ENCODE measurements at places on chromosomes 6 and 20.

DNA sequence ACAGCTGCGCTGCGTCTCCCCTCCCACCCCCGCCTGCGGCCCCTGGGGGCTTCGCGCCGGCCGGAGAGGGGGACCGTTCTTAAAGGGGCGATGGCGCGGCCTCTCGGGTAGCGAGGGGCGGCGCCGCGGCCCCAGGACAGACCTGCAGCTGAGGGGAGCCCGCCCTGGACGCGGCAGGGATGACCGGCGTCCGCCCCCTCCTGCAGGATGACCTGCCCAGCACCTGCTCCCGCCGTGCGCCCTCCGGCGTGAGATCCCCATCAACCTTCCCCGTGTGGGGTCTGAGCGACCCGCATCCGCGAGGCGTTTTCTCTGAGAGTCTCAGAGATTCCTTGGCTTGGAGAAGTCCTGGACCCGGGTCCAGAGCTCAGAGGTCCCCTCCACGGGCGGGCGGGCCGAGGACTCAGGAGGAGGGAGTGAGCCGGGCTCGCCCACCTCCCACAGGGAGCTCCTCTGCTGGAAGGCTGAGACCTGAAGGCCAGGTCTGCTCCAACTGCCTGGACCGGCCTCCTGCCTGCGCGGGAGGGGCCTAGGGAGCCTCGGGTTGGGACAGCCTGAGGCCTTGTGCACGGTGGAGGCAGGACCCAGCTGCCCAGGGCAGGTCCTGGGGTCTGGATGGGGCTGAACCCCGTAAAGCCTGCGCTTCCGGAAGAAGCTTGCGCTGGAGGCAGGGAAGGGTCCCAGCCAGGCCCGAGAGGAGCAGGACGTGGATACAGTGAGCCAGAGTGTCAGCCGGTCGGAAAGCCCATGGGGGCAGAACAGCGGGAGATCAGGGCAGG lies 532 bp upstream of the NKAIN4 start:
- H3K27me3 ChIP-seq, result peaks cover 37% of the 10 kb centered on the region
- no peak overlapping the region for H3K27ac ChIP-seq
- no peaks in the 10 kb centered on the region for H3K36me3 ChIP-seq
- no peaks in the 10 kb centered on the region for H3K4me1 ChIP-seq
- H3K4me3 ChIP-seq, result no peak overlapping the region

DNA sequence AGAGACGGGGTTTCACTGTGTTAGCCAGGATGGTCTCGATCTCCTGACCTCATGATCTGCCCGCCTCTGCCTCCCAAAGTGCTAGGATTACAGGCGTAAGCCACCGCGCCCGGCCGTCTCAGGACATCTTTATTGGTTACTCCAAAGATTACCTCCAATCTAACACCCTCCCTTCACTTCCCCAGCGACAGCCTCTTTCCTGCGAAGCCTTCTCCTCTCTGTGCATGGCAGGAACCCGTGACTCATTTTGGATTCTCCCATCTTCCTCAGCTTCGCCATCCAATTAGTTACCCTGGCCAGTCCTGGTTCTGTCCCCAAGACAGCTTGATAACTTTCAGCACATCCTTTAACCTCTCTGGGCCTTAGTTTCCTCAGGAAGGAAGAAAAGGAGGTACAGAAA lies 51.3 kb upstream of the TOX2 start:
- H3K27ac ChIP-seq, result no peak overlapping the region
- H3K4me3 ChIP-seq, result no peak overlapping the region
- H3K27me3 ChIP-seq, result peaks cover 2% of the 10 kb centered on the region
- no peak for DNase-seq
- H3K36me3 ChIP-seq, result no peaks in the 10 kb centered on the region

DNA sequence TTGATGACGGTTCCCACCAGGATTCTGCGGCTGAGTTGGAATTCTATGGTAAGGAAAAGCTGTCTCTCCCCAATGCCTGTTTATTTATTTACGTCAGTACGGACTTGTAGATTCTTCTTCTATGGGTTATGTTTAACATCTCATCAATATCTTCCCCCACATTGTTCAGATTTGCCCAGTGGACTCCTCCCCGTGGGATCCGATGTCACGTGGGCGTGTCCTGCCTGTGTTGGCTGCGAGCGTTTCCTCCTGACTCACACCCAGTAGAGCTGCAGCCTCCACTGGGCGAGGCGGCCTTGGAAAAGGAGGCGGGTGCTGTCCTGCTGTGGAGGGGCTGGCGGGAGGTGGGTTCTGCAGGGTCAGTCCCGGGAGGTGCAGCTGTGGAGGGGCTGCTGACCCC lies 46.8 kb upstream of the SLCO4A1 start:
- DNase-seq, result no peak
- H3K27ac ChIP-seq, result no peak overlapping the region
- no peak overlapping the region for H3K4me3 ChIP-seq
- H3K27me3 ChIP-seq, result peaks cover 35% of the 10 kb centered on the region
- no peaks in the 10 kb centered on the region for H3K36me3 ChIP-seq
- peaks cover 12% of the 10 kb centered on the region for H3K4me1 ChIP-seq

DNA sequence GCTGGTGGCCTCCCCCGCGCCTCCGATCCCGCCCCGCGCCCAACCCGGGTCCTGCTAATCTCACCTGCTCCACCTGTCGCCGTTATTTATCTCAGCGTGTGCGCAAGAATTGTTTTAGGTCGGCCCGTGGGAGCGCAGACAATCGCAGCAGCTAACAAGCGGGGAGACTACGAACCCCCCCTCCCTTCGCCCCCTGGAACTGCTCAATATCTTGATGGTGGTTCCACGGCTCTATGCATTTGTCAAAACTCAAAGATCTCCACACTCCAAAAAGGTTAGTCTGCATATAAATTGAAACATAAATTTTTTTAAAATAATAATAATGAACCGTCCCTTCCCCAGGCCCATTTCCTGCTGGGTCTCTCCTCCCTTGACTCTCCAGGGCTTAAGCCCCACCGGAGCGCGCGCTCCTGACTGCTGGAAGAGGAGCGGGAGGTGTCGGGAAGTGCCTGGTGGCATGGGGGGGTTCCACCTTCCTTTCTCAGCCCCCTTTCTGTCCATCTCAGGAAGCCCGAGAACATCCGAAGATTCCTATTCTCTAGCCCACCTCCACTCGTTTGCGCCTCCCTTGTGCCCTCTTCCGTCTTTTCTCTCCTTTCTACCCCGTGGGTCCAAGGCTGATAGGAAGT lies 1.6 kb upstream of the MDGA1 start:
- H3K27ac ChIP-seq, result no peak overlapping the region
- H3K36me3 ChIP-seq, result no peaks in the 10 kb centered on the region
- DNase-seq, result peak; percentile 44
- H3K27me3 ChIP-seq, result peaks cover 66% of the 10 kb centered on the region
- peaks cover 26% of the 10 kb centered on the region for H3K4me1 ChIP-seq

DNA sequence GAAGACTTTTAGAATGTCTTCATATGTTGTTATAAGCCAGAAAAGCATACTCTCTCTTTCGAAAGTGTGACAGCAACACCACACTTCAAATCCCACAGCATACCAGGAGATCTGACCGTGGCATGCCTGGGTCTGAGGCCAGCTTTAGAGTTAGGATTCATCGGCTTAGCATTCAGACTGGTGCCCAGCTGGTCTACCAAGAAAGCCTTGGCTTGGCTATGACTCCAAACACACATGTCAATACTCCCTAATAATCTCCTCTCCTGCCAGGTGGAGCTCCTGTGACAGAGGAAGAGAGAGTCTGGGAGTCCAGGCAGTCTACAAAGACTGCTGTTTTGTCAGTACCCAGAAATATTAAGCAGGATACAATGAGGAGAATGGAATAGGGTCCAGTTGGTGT lies 77.1 kb upstream of the MAN1A1 start:
- H3K4me3 ChIP-seq, result no peak overlapping the region
- H3K36me3 ChIP-seq, result no peaks in the 10 kb centered on the region
- H3K27me3 ChIP-seq, result no peaks in the 10 kb centered on the region
- no peaks in the 10 kb centered on the region for H3K4me1 ChIP-seq
- DNase-seq, result no peak

- peaks cover 7% of the 10 kb centered on the region for H3K4me1 ChIP-seq
- DNase-seq, result no peak
- H3K36me3 ChIP-seq, result peaks cover 13% of the 10 kb centered on the region
- H3K27ac ChIP-seq, result no peak overlapping the region
- no peaks in the 10 kb centered on the region for H3K27me3 ChIP-seq
Measured at GRCh38 chr6:106037060-106037459, 49.1 kb upstream of the PRDM1 start.

DNA sequence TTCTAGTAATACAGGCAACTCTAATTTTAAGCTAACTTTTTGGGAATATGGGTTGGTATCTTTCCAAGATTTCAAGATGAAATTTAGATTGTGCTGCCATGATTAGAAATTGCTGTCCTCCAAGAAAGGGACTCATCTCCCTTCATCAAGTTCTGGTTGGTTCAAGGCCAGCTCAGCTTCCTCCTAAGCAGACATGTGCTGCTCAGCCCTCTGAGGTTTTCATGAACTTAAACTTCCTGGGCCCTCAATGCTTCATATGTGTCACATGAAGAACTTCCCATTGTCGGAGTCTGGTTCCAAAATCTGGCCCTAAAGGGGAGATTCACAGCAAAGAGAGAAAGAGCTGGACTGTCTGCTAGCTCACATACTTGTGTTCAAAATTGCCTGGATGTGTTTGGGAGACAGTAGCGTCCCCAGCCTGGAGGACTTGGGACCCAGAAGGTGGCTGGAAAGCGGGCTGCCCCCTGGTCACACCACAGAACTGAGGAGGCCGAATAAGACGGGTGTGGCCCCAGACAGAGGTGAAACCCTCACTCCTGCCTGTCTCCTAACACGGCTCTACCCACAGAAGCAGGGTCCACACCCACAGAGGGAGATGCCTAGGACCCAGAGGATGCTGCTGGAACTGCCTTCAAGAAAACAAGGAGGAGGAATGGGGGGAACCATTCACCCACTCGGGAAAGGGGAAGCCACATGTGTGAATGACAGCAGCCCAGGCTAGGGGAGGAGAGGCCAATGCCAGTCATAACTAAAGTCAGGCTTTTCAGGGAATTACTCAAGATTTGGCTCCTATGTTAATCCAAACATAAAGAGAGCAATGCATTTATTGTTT lies 54.3 kb upstream of the GPR31 start:
- H3K27me3 ChIP-seq, result peaks cover under 1% of the 10 kb centered on the region
- no peak for DNase-seq
- no peaks in the 10 kb centered on the region for H3K36me3 ChIP-seq
- no peak overlapping the region for H3K27ac ChIP-seq
- no peak overlapping the region for H3K4me3 ChIP-seq

DNA sequence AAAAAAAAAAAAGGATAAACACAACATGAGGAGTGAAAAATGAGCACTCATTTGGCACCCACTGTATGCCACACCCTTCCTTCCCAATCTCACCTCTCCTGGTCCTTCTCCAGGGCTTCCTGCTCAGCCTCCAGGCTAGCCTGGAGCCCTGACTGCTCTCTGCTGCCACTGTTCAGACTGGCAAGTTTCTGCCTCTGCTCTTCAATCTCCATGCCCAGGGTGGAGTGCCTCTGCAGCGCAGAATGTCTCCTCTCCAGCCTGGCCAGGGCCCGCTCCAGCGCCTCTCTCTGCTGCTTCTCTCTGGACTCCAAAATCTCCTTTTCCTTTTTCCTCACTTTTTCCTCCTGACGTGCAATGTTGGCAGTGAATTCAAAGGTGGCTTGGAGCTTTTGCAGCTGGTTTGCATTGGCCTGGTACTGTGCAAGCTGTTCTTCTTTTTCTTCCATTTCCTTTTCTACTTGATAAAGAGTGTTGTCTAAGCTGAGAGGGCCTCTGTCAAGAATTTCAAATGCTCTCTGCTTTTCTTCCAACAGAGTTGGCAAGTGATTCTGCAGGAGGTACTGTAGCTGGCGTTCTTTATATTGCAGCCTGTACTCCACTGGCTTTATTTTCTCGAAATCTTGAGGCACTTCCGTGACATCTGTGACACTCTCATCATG lies 194.4 kb downstream of the KIF16B start:
- no peak for DNase-seq
- H3K4me1 ChIP-seq, result no peaks in the 10 kb centered on the region
- peaks cover 6% of the 10 kb centered on the region for H3K36me3 ChIP-seq

DNA sequence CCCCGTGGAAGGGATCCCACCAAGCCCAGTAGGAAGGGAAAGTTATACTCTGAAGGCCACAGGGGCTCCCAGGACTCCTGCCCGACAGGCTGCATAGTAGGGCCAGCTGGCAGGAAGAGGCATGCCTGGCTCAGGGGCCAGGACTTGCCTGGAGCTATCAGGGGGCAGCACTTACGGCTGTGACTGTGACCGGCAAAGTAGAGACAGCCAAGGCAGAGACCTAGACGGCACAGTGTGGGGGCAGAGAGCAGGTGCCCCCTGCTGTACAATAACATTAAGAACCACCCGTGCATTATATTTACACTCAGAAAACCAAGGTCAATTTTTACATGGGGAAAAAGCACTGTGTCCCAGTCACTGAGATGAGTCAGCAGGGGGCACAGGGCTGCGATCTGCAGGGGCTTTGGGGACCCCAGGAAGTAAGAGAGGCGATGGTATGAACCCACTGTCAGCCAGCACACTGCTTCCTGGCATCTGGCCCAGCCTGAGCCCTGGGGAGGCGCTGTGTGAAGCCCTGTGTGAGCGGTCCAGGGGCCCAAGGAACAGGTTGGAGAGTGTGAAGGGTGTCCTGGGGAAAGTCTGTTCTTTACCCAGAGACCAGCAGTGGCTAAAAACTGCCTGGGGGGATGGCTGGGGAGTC lies 9.9 kb downstream of the CCDC167 start:
- no peaks in the 10 kb centered on the region for H3K27me3 ChIP-seq
- peaks cover 11% of the 10 kb centered on the region for H3K36me3 ChIP-seq
- DNase-seq, result no peak
- H3K4me1 ChIP-seq, result peaks cover 39% of the 10 kb centered on the region

DNA sequence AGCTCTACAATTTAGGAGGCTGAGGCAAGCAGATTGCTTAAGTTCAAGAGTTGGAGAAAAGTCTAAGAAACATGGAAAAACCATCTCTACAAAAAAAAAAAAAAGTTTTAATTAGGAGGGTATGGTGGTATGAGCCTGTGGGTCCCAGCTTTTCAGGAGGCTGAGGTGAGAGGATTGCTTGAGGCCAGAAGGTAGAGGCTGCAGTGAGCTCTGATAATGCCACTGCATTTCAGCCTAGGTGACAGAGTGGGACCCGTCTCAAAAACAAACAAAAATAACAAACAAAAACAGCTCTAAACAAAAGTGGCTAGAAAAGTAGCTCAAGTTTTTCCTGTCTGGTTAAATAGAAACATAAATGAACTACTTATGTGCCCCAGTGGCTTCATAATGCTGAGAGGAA lies 2133.6 kb upstream of the DEFB115 start:
- H3K27me3 ChIP-seq, result no peaks in the 10 kb centered on the region
- no peaks in the 10 kb centered on the region for H3K4me1 ChIP-seq
- DNase-seq, result no peak
- no peak overlapping the region for H3K4me3 ChIP-seq
- no peak overlapping the region for H3K27ac ChIP-seq

DNA sequence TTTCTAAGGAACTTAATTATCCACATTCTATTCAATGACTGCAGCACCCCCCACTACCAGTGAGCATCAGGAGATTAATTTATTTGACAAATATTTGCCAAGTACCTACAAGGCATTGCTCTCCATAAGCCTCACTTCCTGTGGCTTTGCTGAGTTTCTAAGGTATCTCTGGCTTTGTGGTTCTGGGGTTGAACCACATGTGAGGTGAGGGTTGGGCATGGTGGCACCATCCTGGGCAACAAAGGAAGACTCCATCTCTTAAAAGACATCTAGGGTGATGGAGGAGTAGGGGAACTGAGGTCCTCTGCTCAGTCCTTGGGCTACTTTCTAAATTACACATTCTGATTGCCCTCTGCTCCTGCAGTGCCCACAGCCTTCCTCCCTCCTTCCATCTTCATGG lies 25.5 kb upstream of the WFDC2 start:
- DNase-seq, result peak; percentile 75
- peaks cover 34% of the 10 kb centered on the region for H3K4me1 ChIP-seq
- no peak overlapping the region for H3K4me3 ChIP-seq
- no peaks in the 10 kb centered on the region for H3K36me3 ChIP-seq
- no peak overlapping the region for H3K27ac ChIP-seq
- H3K27me3 ChIP-seq, result peaks cover 28% of the 10 kb centered on the region

- H3K4me1 ChIP-seq, result no peaks in the 10 kb centered on the region
- no peak for DNase-seq
- H3K4me3 ChIP-seq, result no peak overlapping the region
- H3K27me3 ChIP-seq, result no peaks in the 10 kb centered on the region
- H3K27ac ChIP-seq, result no peak overlapping the region
- H3K36me3 ChIP-seq, result no peaks in the 10 kb centered on the region
Measured at GRCh38 chr6:168581236-168581635, 140.3 kb downstream of the SMOC2 start.
